Foreskin keratinocyte (primary cell): ENCODE measurements at places on chromosomes 1 and 21. TPM values are rescaled to one million over a fixed set of nuclear protein-coding genes. Genes with fewer than 3 reads are reported as not detected.

FCRLA gene
- 0.45 and 0.77 TPM in 2 replicates for polyA plus RNA-seq

MMEL1 gene
- 0.29 and 0.56 TPM in 2 replicates for polyA plus RNA-seq

FMN2 gene
- polyA plus RNA-seq, result not detected in 2 replicates

GFI1 gene
- 0.07 TPM in 2 replicates for polyA plus RNA-seq

ERO1B gene
- polyA plus RNA-seq, result 0.78 and 0.87 TPM in 2 replicates

HMGCS2 gene
- polyA plus RNA-seq, result not detected in 2 replicates

RIPPLY3 gene
- polyA plus RNA-seq, result 0.53 and 0.56 TPM in 2 replicates

CD34 gene
- 0.07 and 0.09 TPM in 2 replicates for polyA plus RNA-seq

DENND2D gene
- 9.7 and 12.7 TPM in 2 replicates for polyA plus RNA-seq

AMIGO1 gene
- polyA plus RNA-seq, result 0.16 and 0.48 TPM in 2 replicates

SLC39A1 gene
- 97.2 and 122 TPM in 2 replicates for polyA plus RNA-seq

LCE2B gene
- 0.19 and 0.79 TPM in 2 replicates for polyA plus RNA-seq

ZMPSTE24 gene
- polyA plus RNA-seq, result 22.4 and 29.7 TPM in 2 replicates

ZC3H12A gene
- 19.9 and 23.0 TPM in 2 replicates for polyA plus RNA-seq

CHODL gene
- 0.37 and 0.49 TPM in 2 replicates for polyA plus RNA-seq

RASAL2 gene
- 4.5 and 4.9 TPM in 2 replicates for polyA plus RNA-seq

YRDC gene
- polyA plus RNA-seq, result 21.8 and 25.1 TPM in 2 replicates

MIXL1 gene
- polyA plus RNA-seq, result 0.07 TPM in 1 of 2 replicates, not detected in the other

DEGS1 gene
- polyA plus RNA-seq, result 111 and 114 TPM in 2 replicates

THEM5 gene
- polyA plus RNA-seq, result 0.08 TPM in 1 of 2 replicates, not detected in the other
